ENCODE measurements at places on chromosomes 13 and 19.

GRCh38 chr13:110245416-110245899 is 61.5 kb downstream of the COL4A1 start:
- DNase-seq = no peak

GRCh38 chr13:49831455-49831854 is 39.0 kb upstream of the KPNA3 start:
- DNase-seq = no peak

DNA sequence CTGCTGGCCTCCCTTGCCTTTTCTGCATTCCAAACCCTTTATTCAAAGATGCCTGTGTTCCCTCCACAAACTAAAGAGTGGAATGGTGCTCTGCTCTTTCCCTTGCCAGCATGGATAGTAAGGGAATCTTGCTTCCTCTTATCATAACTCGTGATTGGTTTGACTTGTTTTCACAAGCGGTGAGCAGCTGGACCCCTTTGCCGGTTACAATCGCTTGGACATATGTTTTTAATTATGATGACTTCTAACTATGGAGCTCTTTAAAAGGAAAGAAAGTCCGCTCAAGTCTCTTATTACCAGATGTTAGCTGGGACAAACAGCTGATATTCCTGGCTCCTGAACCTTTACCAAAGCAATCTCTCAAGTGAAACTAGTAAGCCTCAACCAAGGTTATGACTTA is 1094.7 kb downstream of the UQCRFS1 start:
- DNase-seq = no peak

- no peak for DNase-seq
Observed at GRCh38 chr13:104809483-104809882, 1726.0 kb downstream of the EFNB2 start.

- no peak for DNase-seq
Observed at GRCh38 chr19:5360003-5360780, 19.6 kb upstream of the PTPRS start.
